Activated naive CD8-positive, alpha-beta T cell treated with anti-CD3 and anti-CD28 coated beads, Interleukin-2, amount 10 ng/mL, durations not matched to agents 7 days and 5 days (primary cell): ENCODE measurements at places on chromosomes 5 and 9. TPM values are rescaled to one million over a fixed set of nuclear protein-coding genes. Genes with fewer than 3 reads are reported as not detected.

GRCh38 chr5:80150731-80151130 is 105.1 kb downstream of the SERINC5 start:
- DNase-seq, result no peak

- DNase-seq, result no peak
Measured at GRCh38 chr9:115106642-115107041, 11.3 kb downstream of the TNC start.

DNA sequence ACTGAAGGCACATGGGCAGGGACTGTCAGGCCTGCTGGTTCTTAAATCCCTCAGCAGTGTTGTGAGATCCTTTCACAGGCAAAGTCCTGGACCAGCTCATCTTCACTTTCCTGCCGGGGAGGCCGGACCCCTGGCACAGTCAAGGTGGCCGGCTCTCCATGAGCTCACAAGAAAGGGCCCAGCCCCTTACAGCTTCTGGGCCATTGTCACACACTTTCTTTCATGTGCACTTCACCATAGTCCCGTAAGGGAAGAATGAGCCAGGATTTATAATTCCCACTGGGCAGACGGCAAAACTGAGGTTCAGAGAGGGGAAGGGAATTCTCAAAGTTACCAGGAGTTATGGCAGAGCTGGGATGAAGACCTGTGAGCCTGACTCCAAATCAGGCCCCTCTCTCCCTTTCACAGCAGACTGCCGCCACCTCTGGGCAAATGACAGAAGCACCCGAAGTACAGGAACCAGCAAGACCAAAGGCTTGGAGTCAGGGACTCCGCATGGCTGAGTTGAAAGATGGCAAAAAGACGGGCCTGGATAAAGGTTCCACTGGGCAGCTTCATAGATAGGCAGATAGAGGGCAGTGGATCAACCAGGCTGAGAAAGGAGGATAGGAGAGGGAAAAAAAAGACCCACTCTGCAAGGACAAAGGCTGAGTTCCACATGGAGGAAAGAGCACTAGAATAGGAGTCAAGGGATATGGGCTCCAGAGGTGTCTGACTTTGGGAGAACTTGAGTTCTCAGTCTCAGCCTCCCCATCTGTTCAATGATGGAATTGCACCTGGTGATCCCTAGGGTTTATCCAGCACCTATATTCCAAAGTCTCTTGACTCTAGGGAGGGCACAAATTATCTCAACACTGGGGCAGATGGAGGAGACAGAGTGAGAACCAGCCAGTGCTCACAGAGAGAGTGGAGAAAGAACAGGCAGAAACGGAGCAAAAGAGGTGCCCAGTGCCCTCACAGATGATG is 128.7 kb downstream of the PAX5 start:
- DNase-seq, result no peak

- DNase-seq, result no peak
Measured at GRCh38 chr5:160036243-160036642, 27.3 kb downstream of the TTC1 start.

GRCh38 chr5:50476549-50476948 is 35.5 kb upstream of the EMB start:
- no peak for DNase-seq

The CNTNAP3B gene
- not detected for total RNA-seq

The ENTPD2 gene
- not detected for total RNA-seq

The LSM11 gene
- total RNA-seq, result 6.1 TPM
